ENCODE measurements at places on chromosomes 12 and 14.

DNA sequence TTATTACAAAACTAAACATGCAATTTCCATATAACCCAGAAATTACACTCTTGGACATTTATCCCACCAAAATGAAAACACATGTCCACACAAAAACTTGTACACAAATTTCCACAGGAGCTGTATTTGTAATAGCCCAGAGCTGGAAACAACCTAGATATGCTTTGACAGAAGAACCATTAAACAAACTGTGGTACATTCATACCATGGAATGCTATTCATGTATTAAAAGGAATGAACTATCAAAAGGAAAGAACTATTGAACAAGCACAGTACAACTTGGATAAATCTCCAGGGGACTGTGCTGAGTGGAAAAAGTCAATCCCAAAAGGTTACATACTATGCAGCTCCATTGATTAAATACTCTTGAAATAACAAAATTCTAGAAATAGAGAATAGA, 35.8 kb upstream of the ERGIC2 start:
- no peak for DNase-seq

DNA sequence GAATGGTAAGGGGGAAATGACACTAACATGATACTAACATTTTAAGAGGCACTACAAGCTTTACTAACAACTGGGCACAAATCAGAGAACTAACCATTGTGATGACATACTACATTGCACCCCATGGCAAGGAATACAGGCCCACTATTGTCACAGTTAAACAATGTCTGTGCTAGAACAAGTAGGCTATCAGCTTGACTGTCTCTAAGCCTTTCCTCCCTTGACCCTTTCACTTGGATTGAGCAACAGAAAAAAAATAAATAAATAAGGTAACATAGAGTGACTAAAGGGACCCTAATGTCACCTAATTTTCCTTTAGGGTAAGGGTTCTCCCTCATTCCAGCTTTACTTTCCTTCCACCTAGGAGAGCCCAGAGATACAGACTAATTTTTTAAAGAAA, 4.4 kb downstream of the SLC38A2 start:
- DNase-seq, result no peak

DNA sequence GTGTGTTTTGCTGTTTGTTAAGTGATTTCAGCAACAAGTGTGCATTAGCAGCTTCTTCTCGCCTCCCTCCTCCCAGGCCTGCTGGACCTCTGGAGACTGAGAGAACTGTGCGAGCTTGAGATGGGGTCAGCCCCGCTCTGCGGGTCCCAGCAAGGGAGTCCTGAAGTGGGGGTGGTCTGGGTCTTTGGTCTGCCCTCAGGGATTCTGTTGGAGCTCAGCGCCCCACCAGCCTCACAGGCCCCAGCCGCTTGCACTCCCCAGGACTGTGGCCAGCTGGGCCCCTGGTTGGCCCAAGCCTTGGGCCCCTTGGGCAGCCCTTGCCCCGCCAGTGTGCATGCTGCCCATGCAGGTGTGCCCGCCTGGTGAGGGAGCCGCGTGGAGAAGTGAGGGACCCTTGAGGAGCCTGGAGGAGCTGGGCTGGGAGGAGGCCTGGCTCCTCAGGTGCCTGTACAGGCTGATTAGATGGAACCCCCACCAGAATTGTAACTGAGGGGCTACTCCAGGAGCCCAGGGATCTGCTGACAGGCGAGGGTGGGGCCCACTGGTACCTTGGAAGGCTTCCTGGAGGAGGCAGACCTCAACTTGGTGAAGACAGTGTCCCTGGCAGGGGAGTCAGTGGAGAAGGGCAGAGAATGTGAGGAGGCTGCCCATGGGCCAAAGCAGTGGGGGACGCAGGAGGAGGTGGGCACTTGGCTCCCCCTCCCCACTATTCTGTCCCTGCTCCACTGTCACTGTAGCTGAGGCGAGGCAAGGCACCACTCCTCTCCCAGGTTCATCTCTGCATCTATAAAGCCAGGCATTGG, 56.7 kb downstream of the BEGAIN start:
- DNase-seq, result peak; percentile 2

GRCh38 chr12:50924131-50924438, 28.3 kb upstream of the HIGD1C start:
- no peak for DNase-seq

GRCh38 chr12:8644345-8645248, 18.0 kb downstream of the MFAP5 start:
- peak; percentile 46 for DNase-seq

DNA sequence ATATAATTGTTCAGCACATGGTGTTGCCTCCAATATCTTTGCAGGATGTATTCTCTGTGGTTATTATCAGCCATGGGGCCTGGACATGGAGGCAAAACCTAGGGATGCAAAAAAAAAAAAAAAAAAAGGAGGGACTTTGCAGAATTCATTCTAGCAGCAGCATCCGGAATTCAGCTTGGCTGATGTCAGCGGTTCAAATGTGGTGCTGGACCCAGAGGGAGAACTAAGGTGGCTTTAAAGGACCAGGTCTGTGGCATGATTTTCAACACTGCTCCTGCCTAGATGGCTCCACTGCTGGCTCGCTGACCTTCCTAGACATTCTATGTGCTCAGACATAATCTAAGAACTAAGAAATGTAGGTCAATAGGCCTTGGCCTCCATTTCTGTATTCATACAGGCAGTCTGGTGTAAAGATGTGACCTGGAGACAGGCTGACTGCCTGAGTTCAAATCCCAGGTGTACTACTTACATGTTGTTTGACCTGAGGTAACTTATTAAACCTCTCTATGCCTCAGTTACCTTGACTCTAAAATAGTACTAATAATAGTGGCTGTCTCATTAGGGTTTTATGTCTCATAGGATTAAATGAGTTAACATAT, 108.6 kb downstream of the PPM1A start:
- DNase-seq, result no peak

DNA sequence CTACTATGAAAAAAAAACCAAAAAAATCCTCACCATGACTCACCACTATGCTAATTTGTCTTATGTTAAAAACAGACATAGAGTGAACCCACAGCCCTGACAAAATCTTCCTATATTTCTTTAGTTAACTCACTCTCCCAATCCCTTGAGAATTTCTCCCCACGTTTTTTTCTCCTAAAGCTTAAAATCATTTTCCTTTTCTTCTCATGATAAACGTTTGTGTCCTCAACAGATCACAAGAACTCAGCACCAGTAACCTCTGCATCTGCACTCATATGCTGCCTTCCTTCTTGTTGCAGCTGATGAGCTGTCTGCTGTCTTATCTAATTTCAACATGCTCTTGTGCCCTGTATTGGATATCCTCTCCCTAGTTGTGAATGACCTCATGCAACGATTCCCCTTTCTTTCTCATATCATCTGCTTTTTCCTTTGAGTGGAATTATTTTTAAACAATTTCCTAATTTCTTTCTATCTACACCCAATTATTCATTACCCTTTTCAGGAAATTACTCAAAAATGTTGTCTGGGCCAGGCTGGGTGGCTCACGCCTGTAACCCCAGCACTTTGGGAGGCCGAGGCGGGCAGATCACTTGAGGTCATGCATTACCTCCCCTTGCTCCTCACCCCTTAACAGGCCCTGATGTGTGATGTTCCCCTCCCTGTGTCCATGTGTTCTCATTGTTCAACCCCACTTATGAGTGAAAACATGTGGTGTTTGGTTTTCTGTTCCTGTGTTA, 427.5 kb upstream of the MGAT4C start:
- DNase-seq, result no peak

GRCh38 chr12:43973385-43973784, 137.5 kb downstream of the TMEM117 start:
- no peak for DNase-seq

- no peak for DNase-seq
Observed at GRCh38 chr14:54881761-54882401, 20.7 kb downstream of the GCH1 start.

DNA sequence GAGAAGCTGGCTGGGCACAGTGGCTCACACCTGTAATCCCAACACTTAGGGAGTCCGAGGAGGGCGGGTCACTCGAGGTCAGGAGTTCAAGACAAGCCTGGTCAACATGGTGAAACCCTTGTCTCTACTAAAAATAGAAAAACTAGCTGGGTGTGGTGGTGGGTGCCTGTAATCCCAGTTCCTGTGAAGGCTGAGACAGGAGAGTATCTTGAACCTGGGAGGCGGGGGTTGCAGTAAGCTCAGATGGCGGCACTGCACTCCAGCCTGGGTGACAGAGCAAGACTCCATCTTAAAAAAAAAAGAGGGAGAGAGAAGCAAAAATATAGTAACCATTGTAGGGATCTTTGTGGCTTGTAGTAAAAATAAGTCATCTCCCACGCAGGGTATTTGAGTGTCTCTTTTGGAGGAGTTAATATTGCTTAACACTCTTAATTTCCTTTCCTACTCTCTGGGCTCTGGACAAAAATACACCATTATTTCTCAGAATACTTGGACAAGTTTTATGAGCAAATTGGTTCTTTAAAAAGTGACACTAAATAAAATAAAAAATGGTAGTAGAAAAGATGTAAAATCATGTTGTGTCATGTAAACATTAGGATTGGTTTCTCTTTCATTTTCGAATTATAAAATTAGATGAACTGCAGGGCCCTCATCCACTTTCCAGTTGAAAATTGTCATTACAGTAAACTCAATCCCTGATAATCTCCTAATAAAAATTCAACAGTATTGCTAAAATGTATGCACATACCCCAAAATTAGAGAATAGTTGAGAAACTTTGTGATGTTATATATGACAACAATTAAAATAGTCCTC, 61.1 kb upstream of the C12orf71 start:
- DNase-seq, result no peak
